Natural killer cell treated with Interleukin-12 subunit alpha and Interleukin-12 subunit beta and Interleukin-15 and Interleukin-18, amount 100 ng/mL, for 72 hours (primary cell): ENCODE measurements at places on chromosomes 7 and 10. TPM values are rescaled to one million over a fixed set of nuclear protein-coding genes. Genes with fewer than 3 reads are reported as not detected.

DNA sequence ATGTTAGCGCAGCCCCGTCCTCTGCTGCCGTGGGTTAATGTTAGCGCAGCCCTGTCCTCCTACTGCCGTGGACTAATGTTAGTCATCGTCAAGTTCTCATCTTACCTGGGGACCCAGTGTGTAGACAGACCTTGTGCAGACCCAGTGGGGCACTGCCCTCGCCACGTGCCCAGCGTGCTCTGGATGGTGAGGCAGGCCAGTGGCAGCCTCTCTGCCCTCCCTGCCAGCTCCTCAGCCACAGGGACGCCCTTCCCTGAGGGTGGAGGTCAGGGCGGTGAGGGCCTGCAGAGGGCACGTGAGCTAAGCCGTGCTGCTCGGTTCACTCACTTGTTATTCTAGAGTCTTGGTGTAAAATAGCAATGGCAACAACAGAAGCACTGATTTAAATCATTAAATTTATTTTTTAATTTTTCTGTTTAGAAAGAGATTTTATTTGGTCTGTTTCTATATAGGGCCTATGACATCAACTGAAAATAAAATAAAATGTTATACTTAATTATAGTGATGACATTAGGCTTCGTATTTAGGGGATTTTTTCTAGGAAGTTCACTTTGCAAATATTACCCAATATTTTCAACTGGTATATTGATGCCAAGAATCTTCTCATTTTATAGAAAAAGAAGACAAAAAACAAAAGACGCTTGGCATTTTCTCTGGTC lies 48.4 kb downstream of the NKX6-2 start:
- no peak for DNase-seq

DNA sequence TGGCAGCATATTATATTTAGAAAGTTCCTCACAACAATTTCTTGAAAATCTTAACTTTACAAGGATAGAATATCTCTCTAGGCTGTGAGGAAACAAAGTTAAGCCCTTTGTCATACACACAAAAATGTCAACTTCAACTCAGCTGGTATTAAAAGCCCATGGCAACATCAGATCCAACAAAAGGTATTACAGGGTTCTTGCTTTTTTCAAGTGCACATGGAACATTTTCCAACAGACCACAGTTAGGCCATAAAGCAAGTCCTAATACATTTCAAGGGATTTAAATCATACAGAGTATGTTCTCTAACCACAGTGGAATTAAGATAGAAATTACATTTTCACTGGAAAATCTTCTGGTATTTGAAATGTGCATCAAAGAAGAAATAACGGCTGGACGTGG lies 71.9 kb upstream of the OIT3 start:
- DNase-seq, result no peak

DNA sequence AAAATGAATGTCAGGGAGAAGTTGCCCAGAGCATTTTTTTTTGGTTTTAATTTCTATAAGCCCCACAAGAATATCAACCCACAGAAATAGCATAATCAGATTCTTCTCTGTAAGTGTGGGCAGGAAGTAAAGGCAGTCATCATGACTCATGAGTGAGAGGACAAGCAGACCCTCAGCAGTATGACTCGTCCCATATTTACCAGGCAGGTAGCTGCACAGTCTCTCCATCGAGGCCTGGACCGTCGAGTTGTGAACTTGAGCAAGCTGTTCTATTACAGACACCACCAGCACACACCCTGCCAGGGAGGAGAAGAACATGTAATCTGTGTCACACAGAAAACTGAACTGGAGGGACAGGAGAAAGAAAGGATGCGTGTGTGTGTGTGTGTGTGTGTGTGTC lies 37.8 kb downstream of the AOAH start:
- peak; percentile 83 for DNase-seq

DNA sequence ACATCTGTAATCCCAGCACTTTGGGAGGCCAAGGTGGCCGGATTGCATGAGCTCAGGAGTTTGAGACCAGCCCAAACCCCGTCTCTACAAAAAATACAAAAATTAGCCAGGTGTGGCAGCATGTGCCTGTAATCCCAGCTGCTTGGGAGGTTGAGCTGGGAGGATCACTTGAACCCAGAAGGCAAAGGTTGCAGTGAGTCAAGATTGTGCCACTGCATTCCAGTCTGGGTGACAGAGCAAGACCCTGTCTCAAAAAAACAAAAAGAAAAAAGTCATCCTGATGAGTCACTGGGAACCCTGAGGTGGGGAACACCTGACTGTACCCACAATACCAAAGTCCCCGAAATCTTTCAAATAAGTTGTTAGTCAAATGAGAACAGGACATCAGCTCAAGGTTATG lies 80.0 kb downstream of the NEBL start:
- no peak for DNase-seq

The NKX6-2 gene
- total RNA-seq, result not detected

DNA sequence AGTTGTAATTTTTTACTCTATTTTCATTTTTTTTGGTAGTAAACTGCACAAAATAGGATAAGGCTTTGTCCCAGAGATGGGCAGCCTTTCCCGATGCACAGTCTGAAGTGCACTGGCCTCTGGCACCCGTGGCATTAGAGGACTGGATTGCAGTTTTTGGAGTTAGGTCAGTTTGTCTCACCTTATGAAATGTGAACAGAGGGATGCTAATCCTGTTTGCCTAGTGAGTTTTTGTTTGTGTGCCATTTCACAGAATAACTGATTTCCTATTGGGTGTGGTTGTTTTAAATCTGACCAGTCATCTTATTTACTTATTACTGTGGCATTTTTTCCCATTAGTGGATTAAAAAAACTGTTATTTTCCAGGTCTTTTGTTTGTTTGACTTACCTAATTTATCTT lies 109.5 kb upstream of the GATA3 start:
- no peak for DNase-seq

GRCh38 chr10:72162978-72163377 lies 52.8 kb upstream of the ANAPC16 start:
- no peak for DNase-seq

- DNase-seq, result no peak
Observed at GRCh38 chr7:117844678-117845077, 28.6 kb downstream of the CTTNBP2 start.

- no peak for DNase-seq
Observed at GRCh38 chr7:115008465-115009114, 86.7 kb downstream of the MDFIC start.

- DNase-seq, result no peak
Observed at GRCh38 chr7:26469188-26469587, 177.5 kb downstream of the SNX10 start.

DNA sequence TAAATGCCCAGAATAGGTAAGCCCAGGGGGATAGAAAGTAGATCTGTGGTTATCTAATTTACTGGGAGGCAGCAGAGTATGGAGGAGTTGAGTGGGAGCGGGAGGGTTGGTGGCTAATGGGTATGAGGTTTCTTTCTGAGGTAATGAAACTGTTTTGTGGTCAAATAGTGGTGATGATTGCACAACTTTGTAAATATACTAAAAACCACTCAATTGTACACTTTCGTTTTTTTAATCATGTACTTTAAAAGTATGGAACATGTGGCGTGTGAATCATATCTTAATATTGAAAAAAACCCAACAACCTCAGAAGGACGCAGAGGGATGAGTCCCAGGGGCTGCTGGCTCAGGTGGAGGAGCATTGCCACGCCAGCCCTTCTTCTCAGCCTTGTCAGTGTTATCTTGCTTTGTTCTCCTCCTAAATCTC lies 118.1 kb downstream of the WDR11 start:
- no peak for DNase-seq

GRCh38 chr10:110168601-110169481 lies 38.6 kb upstream of the MXI1 start:
- no peak for DNase-seq

GRCh38 chr10:79142064-79142491 lies 73.3 kb downstream of the ZMIZ1 start:
- DNase-seq, result no peak

DNA sequence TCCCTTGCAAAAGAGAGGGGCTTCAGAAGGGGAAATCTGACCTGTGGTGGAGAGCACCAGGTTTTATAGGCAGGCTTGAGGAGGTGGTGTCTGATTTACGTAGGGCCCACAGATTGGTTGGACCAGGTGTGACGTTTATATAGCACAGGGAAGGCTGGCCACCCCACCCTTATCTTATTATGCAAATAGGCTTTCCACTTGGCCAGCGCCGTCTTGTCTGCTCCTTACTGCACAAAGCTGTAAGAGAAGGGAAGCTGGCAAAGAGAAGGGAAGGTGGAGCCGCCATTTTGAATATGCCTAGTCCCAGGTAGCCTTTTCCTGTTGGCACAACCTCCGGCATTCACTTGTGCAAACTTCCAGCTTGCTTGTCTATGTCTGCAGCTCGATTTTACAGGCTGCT lies 221.4 kb downstream of the GATA3 start:
- no peak for DNase-seq

DNA sequence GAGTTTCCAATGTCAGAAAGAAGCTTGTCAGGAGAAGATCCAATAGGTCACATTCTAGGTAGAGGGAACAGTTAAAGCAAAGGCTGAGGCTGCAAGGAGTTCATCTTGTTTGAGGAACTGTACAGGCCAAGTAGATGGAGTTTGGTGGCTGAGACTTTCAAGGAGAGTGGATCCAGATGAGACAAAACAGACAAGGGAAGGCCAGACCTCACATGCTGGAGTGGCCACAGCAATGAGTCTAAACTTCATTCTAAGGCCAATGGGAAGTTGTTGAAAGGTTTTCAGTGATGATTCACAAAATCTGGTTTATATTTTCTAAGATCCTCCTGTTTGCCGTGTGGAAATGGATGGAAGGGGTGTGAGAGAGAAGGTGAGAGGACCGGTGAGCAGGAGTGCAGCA lies 40.0 kb downstream of the EPDR1 start:
- DNase-seq, result no peak

GRCh38 chr7:130699686-130700085 lies 13.3 kb upstream of the TSGA13 start:
- DNase-seq, result no peak

- no peak for DNase-seq
Observed at GRCh38 chr10:49300140-49300974, 1.4 kb downstream of the C10orf71 start.

- DNase-seq, result no peak
Observed at GRCh38 chr7:6385110-6385781, 62.5 kb downstream of the DAGLB start.

DNA sequence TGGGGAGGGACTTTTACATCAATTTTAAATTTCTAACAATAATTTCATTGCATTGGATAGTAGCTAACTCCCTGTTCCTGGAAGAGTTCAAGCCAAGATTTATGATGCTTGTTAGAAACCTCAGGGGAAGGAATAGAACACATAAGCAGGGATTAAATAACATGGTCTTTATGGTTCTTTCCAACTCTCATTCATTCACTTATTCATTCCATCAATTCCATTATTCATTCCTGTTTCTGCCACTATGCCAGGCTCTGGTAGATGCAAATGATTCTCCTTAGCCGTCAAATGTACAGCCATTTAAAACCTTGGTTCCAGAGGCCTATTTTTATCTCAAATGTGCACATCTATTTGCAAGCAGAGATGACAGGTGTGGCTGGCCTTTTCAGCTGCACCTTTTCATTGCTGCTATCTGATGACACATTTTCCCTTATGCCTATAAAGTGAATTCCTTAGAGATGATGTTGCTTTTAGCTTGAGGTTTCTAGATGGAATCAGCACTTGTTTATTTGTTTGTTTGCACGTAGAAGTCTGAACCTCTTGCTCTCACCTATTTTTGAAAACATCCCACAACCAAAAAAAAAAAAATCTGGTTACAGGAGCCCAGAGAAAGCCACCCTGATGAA lies 205.7 kb upstream of the IGFBP3 start:
- DNase-seq, result no peak

DNA sequence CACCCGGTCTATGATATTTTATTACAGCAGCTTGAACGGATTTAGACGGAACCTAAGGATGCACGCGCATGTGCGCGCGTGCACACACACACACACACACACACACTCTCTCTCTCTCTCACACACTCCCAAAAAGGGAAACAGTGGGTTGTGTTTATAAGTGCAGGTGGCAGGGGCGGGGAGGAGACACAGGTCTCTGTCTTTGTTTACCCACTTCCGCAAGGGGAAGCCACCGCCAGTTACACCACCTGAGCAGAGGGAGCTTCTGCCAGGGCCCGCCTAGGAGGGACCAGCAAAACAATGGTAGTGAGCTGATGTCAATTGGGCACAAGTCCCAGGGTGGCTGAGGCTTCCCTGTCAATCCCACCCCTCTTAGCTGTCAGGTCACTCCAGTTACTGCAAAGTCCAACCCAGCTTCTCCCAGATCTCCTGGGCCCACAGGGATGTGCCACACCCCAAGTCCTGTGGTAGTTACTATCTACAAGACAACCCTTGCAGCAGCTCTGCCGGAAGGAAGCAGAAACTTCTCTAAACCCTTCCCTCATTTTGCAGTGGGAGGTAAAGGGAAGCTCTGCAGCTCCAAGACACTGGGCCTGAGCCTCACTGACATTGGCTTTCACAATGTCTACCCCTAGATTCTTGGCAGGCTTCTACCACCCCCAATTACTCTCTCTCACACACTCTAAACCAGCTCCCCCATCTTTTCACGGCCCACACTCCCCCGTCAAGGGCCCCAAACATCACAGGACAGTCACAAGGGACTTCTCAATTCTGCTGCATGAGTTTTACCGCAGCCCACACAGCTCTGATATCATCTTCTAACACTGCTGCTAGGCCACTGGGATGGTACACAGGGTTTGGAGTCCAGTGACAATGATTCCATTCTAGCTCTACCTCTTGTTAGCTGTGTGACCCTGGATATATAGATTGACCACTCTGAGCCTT lies 17.6 kb downstream of the ANXA11 start:
- DNase-seq, result no peak

- DNase-seq, result no peak
Observed at GRCh38 chr10:30747633-30748032, 118.1 kb upstream of the LYZL2 start.

DNA sequence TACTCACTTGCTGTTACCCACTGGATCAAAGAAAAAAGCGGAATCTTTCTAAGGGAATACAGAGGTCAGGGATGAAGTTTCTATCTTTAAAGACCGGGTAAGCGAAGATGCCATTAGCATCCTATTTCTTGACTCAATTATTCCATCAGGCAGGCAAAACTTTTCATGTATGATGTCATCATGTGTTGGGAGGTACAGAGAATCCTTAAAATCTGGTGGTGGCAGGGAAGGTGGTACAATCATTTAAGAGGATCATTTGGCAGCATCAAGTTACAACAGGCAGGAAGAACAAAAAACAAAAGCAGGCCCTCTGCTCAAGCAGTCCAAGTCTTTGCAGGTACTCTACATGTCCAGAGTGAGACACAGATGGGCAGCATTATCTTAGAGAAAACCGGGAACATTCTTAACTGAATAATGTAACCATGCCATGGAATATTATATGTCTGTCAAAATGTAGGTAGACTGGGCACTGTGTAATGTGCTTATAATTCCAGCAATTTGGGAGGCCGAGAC lies 3.8 kb downstream of the URGCP start:
- no peak for DNase-seq

DNA sequence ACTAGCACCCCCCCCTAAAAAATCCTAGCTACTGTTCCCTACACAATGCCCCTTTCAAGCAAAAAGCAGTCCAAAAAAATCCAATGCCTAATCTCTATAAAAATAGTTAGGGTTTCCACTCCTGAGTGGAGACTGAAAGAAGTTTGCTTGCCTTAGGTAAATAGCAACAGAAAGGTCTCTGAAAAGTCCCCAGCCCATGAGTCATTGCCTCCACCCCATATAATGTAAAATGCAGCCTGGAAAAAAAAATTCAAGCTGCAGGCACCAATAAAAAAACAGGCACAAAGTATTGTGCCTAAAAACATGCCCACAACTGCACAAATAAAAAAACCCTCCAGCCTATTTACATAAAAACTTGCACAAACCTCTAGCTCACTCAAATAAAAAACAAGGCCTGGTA lies 47.5 kb downstream of the ZNF680 start:
- DNase-seq, result no peak

The C10orf143 gene
- total RNA-seq, result 2.4 TPM

The RBM20 gene
- total RNA-seq, result not detected

- DNase-seq, result no peak
Observed at GRCh38 chr7:111527545-111527944, 34.7 kb downstream of the IMMP2L start.

The URGCP gene
- 29.4 TPM for total RNA-seq
